ENCODE measurements at places on chromosomes 16 and 17. TPM values are rescaled to one million over a fixed set of nuclear protein-coding genes. Genes with fewer than 3 reads are reported as not detected.

Gene LITAFD
- total RNA-seq, result not detected

Gene SSTR5
- total RNA-seq, result not detected

Gene HCRT
- not detected for total RNA-seq

Gene NAE1
- 65.5 TPM for total RNA-seq

Gene SLC16A13
- total RNA-seq, result 11.1 TPM

Gene ATP2C2
- total RNA-seq, result not detected

Gene HSPB9
- total RNA-seq, result not detected

Gene SLFN11
- total RNA-seq, result not detected

Gene NPIPA5
- 26.0 TPM for total RNA-seq

Gene MT1E
- 518 TPM for total RNA-seq

Gene OR2C1
- total RNA-seq, result not detected

Gene BHLHA9
- not detected for total RNA-seq

Gene CNGB1
- total RNA-seq, result not detected

Gene NETO2
- total RNA-seq, result 40.8 TPM

Gene SYT17
- total RNA-seq, result not detected

Gene IRF8
- not detected for total RNA-seq

Gene CASKIN2
- 19.2 TPM for total RNA-seq

Gene GP1BA
- total RNA-seq, result not detected

Gene TP53TG3B
- not detected for total RNA-seq

Gene ASPHD1
- total RNA-seq, result 4.8 TPM

Gene ABCA3
- 4.6 TPM for total RNA-seq

Gene OTOP3
- not detected for total RNA-seq

Gene SGCA
- not detected for total RNA-seq

Gene FBXO39
- total RNA-seq, result 1.7 TPM

Gene GSG1L
- total RNA-seq, result not detected

Gene CARD14
- 0.20 TPM for total RNA-seq

Gene TVP23A
- not detected for total RNA-seq

Gene NTHL1
- total RNA-seq, result 16.4 TPM

Gene PTX4
- not detected for total RNA-seq

Gene OSGIN1
- 3.7 TPM for total RNA-seq

Gene CLDN7
- total RNA-seq, result 20.8 TPM

Gene TBC1D3E
- 3.8 TPM for total RNA-seq

Gene SBK1
- 0.14 TPM for total RNA-seq

Gene RASL10B
- 0.09 TPM for total RNA-seq

Measured in MCF 10A (cell line).